ENCODE measurements at places on chromosomes 7 and 10.

- no peak for DNase-seq
These were observed 40.9 kb downstream of the PPIF start for GRCh38 chr10:79387974-79388850.

DNA sequence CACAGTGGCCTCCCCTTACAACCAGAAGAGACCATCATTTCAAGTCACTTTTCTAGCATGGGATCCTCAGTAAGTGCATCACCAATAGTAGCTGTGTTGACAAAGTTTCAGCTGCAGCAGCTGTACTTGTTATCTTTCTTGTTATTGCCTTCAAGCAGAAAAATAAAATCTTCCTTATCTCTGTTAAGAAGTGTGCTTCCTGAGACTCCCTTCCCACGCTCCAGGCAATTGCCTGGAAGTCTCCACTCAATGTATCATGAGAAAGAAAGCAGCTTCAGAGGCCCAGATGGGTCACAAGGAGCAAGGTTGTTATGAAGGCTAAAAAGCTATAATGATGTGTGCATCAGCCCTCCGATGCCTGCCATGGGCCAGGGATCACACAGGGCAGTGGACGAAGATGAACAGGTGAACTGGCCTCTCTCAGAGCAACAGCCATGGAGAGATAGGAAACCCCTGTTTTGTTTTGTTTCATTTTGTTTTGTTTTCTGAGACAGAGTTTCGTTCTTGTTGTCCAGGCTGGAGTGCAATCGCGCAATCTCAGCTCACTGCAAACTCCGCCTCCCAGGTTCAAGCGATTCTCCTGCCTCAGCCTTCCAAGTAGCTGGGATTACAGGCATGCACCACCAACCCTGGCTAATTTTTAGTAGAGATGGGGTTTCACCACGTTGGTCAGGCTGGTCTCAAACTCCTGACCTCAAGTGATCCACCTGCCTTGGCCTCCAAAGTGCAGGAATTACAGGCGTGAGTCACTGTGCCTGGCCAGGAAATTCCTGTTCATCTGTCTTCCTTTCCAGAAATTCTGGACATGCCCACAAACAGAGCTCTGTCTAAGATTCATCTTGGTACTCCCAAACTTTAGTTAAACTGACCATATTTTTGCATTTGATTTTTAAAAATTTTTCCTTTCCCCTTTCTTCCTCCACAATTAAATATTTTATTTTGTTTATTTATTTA lies 340.5 kb downstream of the TNS3 start:
- no peak for DNase-seq

- no peak for DNase-seq
These were observed 797 bp upstream of the STMP1 start for GRCh38 chr7:135661311-135662122.

DNA sequence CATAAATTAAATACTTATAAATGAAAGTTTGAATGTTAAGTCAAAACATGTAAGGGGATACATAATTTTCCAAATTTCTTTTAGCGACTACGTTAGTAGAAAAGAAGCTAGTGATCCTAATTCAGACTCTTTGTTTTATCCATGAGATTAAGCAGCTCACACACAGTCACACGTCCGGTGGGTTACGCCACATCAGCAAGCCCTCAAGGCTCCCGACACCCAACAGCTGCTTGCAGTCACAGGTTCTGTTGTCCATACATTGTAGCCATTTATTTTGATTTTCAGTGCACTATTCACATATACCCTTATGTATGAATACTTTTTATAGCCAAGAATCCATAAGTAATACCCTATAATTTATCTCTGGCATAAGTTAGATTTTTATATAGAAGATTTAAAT lies 39.5 kb downstream of the XRCC2 start:
- DNase-seq = no peak

- DNase-seq = no peak
These were observed 177.9 kb downstream of the CHN2 start for GRCh38 chr7:29372351-29373090.

- no peak for DNase-seq
These were observed 138.8 kb upstream of the FAM20C start for GRCh38 chr7:53531-53930.

GRCh38 chr7:68839014-68839413 lies 759.3 kb upstream of the AUTS2 start:
- DNase-seq = no peak

DNA sequence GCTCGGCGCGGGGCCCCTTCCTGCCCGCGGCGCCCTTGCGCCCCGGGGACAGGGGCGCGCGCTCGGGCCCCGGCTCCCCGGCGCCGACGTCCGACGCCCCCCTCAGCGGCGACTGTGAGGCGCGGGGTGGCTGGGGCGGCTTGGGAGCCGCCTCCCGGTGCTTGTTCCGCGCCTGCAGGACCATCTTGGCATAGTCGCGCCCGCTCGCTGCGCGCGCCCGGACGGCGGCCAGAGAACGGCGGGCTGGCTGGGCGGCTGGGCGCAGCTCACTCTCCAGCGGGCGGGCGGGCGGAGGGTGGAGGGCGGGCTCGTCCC lies at the start of gene DPY19L1:
TSS of gene DPY19L1 (minus strand) at position 275 of the 315 bp plus-strand sequence. CDS start at position 184, 91 bp downstream.
- DNase-seq = no peak

GRCh38 chr10:14571866-14572507 lies 202.7 kb downstream of the FAM107B start:
- no peak for DNase-seq

DNA sequence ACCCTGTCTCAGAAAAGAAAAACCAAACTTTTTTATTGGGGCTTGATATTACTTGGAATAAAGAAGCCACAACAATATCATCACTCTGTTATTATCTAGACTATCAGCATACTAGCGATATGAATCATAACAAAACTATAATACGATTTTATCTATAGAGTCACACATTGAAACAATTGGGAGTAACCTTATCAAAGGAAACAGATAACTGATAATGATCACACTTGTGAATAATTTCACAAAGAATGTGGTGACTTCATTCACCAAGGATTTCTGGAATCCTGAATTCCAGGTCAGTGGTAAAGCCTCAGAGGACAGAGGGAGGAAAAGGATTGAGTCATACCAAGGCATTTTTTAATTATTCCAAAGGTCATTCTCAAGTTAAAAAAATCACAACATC lies 32.1 kb upstream of the NMT2 start:
- DNase-seq = no peak

- DNase-seq = no peak
These were observed 4.9 kb upstream of the PHKG1 start for GRCh38 chr7:56097700-56098099.

GRCh38 chr10:4532976-4533375 lies 293.0 kb upstream of the AKR1E2 start:
- DNase-seq = no peak

GRCh38 chr10:133381036-133381435 lies 2.0 kb downstream of the PAOX start:
- no peak for DNase-seq

DNA sequence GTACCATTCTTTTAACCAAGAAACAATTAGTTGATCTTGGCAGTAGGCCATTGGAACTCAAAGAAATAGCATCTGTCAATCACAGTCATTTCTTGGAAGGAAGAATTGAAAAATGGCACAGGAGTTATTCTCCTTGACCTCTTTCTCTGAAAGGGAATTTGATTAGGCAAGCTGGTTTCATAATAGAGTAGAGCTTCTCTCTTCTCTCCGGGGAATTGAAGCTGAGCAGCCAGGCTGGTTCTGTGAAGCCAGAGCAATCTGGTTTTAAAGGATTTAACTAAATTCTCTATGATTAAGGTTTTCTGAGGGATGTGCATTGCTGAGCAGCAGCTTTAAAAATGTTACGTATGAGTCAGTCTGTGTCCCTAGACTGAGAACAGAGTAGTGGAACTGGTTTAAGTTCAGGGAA lies 70.2 kb downstream of the AHCYL2 start:
- DNase-seq = no peak

DNA sequence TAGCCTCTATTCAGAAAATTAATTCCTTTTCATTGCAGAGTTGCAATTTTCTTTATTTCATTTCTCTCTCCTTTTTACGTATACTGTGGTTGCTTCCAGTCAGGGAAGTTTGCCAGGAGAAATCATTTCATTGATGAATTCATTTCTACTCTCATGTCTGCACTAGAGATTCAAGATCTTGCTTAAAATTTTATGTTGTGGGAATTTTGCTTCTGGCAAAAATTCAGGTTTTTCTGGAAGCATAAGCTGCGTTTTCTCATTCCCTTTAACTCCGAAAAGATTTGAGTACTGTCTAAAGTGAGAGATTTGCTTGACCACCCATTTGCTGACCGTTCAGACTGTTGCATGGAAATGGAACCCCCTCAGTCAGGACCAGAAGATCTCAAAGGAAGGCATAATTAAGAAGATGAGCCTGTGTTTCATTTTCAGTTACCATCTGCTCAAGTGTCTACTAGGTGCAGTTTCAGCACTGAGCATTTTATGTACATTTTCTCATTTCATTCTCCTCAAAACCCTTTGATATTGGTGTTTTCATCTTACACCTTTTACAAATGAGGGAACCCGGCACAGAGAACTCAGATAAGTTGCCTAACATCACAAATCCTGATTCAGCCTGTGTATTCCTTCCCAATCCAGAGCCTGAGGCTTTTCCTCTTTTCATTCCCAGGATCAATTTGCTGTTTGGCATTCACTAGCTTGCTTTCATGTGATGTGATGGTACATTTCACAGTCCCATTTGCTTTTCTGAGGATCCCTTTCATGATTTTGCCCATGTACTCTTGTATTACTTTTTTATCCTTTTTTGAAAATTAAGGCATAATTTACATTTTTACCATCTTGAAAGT lies 3.9 kb downstream of the PTPRZ1 start:
- no peak for DNase-seq

GRCh38 chr7:15554081-15554480 lies 7.7 kb downstream of the AGMO start:
- no peak for DNase-seq

- no peak for DNase-seq
These were observed 171.4 kb downstream of the ST7 start for GRCh38 chr7:117124591-117125220.

DNA sequence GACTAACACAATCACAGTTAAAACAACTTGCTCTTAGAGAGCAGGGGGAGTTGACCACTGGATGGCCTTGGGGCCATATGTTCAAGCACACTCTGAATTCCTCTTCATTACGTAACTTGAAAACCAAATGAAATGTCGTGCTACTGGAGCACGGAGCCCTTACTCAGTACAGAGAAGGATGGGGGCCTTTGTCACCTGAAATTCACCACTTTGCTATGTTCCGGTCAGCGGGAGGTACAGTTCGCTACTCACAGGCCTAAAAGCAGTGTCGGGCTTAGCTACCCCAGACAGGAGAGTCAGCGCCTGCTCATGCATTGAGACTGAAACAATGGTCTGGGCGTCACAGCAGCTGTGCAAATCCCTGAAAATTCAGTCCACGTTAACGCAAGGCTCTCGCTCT lies 39.6 kb downstream of the GLI3 start:
- no peak for DNase-seq

- DNase-seq = no peak
These were observed 6.2 kb upstream of the MBL2 start for GRCh38 chr10:52778511-52779392.

GRCh38 chr7:133029463-133029862 lies 52.4 kb downstream of the CHCHD3 start:
- DNase-seq = no peak

- DNase-seq = no peak
These were observed 250.6 kb downstream of the KLF6 start for GRCh38 chr10:3534433-3534832.

DNA sequence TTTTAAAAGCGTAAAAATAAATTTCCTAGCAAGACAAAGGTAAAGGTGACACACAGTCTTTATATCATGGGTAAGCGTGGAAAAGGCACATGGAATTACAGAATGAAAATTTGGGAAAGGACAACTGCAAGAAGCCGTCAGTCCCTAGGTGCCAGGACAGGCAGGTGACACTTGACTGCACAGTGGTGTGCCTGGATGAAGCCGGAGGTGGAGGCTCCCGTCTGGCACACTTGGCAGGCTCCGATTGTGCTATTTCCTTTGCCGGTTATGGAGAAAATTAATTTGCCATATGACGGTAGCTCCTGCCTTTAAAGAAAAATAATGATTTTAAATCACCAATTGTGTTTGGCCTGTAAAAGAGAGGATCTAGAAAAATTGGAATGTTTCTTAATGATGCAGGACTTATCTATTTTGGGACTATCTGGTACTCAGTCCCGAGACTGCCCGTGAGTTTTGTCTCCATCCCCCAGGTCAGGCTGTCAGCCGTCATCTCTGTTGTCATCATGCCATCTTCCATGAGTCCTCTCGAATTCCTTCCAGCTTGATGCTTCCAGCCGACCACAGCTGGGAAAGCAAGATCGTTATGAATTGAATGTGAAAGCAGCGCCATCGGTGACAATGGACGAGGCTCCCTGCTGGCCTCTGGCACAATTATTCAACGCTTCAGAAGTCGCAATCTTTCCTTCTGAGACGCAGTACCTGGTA lies 56.2 kb upstream of the MGMT start:
- DNase-seq = no peak

DNA sequence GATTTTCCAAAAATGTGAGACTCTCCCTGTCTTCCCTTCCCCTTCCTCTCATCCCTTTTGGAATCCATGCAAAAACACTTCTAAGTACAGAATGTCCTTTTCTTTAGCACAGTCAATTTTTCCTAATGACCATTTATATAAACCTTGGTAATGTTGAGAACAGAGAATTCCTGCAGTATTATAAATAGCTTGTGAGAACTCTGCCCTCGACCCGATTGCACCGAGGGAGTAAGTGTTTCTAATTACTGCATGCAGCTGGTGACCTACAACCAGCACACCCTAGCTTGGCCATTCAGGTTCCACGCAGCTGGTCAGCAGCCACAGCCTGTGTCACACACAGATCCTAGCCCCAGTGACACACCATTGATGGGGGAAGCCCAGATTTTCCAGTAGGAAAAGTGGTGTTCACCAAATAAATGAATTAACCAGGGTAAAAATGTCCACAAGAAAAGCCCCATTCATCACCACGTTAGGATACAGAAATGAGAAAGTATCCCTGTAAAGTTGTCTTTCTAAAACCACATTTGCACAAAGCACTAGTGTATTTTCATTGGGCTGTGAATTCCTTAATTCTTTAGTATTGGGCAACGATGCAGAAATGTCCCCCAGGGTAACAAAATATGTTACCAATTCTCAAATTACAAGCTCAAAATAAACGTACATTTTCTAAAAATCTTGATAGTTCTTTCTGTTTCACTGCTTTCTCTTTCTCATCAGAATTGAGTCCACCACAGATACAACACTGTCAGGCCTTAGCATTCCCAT lies 499.0 kb upstream of the KLF6 start:
- no peak for DNase-seq

GRCh38 chr10:121248266-121248665 lies 350.0 kb downstream of the FGFR2 start:
- DNase-seq = no peak

DNA sequence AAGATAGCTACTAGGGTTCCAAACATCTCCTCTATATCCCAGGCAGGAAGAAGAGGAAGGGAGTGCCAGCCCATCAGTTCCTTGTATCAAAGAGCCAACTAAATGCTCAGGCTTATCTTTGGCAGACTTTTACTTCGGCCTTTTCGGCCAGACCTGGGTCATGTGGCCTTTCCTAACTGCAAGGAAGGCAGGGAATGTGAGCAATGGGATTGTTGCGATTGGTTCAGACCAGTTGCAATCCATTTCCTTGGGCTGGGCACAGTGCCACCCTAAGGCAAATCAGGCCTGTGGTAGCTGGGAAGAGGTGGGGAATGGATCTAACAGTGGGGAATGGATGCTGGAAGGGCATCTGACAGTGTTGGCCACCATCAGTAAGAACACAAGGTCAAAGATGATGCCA lies 109.9 kb downstream of the RPS24 start:
- no peak for DNase-seq

Data from NCI-H1436 treated with DMSO at 0.1 percent for 48 hours (cell line).